Nasal cavity respiratory epithelium epithelial cell of viscerocranial mucosa (primary cell): ENCODE measurements at places on chromosomes 16 and 17. TPM values are rescaled to one million over a fixed set of nuclear protein-coding genes. Genes with fewer than 3 reads are reported as not detected.

Gene RDM1
- total RNA-seq, result 0.14 TPM in 1 of 2 replicates, not detected in the other

Gene TMEM98
- 17.1 and 75.2 TPM in 2 replicates for total RNA-seq

Gene CTF1
- 0.68 and 1.2 TPM in 2 replicates for total RNA-seq

Gene ZG16B
- 0.68 and 4.1 TPM in 2 replicates for total RNA-seq

Gene PRKCA
- 1.4 and 3.5 TPM in 2 replicates for total RNA-seq

Gene CLEC19A
- total RNA-seq, result not detected in 2 replicates

Gene ADAP2
- total RNA-seq, result 1.2 and 9.9 TPM in 2 replicates

Gene GFER
- total RNA-seq, result 9.0 and 14.0 TPM in 2 replicates

Gene YBX2
- 0.34 and 1.1 TPM in 2 replicates for total RNA-seq

Gene EARS2
- total RNA-seq, result 30.1 and 49.5 TPM in 2 replicates

Gene KRT32
- not detected in 2 replicates for total RNA-seq

Gene TAT
- under 0.01 and 0.07 TPM in 2 replicates for total RNA-seq

Gene P2RX1
- total RNA-seq, result not detected in 2 replicates

Gene NACA2
- total RNA-seq, result not detected in 2 replicates

Gene CDK5R1
- total RNA-seq, result 7.2 and 9.3 TPM in 2 replicates

Gene C16orf96
- under 0.01 and 0.14 TPM in 2 replicates for total RNA-seq

Gene NXPH3
- under 0.01 and 0.14 TPM in 2 replicates for total RNA-seq
